Adipocyte (in vitro differentiated cells): ENCODE measurements at places on chromosomes 1 and 21.

DNA sequence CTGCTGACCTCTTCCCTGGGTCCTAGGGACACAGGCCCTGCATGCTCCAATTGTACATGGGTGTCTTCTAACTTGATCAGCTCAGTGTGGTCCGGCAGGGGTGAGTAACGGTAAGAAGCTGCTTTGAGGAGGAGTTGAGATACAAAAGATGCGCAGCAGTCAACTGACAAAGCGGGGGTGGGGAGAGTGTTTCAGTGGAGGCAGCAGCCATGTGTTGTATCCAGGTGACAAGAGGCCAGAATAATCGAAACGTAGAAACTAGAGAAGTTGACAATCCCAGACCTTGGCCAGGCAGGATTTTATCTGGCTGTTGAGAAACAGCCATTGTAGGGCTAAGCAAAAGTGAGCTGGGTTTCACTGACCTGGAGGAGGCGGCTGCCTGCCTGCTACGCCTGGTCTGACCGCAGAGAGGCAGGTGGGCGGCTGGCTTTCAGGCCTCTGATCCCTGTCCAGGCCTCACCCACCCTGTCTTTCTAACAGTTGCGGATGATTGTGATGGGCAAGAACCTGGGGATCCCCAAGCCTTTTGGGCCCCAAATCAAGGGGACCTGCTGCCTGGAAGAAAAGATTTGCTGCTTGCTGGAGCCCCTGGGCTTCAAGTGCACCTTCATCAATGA, 28.8 kb downstream of the PADI6 start:
- no peak for DNase-seq

DNA sequence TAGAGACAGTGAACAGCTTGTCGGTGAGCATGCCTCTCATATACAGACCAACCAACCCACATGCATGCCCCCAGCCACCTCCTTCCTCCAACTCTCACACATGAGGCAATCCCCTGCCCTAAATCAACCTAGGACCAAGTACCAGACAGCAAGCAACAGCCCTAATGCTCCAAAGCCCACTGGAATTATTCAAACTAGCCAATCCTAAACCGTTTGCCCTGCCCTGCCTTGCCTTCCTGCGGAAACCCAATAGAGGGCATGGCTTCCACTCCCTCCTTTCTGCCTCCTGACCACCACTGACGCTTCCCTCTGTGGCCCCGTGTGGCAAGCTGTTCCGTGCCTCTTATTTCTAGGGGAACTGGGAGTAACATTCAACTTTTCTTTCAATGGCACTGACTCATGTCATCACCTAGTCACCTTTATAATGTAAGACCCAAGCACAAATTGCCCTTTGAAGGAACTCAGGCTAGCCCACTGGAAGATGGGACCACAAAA, 129.3 kb upstream of the GJB5 start:
- no peak for DNase-seq

GRCh38 chr1:26177182-26177684, at the start of gene CNKSR1:
CNKSR1 (plus strand) TSS chr1:26177491; CDS start chr1:26177548, 57 bp downstream.
- no peak for DNase-seq

DNA sequence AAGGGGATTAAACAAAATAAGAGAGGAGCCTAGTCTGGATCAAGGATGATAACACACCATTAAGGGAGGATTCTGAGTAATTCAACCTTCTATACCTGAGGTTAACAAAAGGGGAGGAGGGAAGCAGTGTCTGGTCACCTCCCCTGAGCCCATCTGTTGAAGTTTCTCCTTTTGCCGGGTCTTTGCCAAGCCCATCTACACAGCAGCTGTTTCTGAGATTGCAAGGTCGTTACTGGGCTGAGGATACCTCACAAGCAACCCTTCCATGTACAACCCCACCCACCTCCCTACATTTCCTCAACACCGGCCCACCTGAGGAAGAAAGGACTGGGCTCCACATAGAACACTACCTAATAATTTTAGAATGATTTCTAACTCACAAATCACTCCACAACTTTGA, 26.3 kb downstream of the LRRC52 start:
- DNase-seq: no peak
